ENCODE measurements at places on chromosomes 11 and 22.

DNA sequence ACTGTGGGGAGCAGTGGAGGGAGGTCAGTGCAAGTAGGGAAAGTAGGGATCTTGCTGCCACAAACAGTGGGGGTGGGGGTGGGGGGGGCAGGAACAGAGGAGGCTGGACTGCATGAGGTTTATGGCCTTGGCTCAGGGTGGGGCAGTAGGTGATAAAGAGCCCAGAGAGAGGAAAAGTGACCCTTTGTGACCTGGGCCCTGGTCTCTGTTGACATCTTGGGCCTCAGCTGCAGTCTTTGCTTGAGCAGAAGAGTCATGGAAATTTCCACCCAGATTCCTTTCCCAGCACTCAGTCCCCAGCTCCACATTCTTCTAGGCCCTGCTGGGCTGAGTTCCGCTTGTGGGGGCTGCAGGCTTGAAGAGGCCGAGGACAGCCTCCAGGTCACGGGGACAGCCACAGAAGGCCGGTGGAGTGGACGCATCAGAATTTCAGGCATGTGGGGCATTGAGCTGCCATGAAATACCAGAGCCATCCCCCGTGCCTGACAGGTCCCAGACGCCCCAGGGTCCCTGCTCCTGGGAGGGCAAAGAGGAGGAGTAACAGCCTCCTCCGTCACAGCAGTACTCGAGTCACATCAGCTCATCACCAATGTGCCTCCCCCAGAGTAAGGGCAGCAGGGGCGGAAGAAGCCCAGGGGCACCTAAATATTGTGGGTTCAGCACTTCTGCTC is 9.7 kb upstream of the MALAT1 start:
- DNase-seq: peak; percentile 19

DNA sequence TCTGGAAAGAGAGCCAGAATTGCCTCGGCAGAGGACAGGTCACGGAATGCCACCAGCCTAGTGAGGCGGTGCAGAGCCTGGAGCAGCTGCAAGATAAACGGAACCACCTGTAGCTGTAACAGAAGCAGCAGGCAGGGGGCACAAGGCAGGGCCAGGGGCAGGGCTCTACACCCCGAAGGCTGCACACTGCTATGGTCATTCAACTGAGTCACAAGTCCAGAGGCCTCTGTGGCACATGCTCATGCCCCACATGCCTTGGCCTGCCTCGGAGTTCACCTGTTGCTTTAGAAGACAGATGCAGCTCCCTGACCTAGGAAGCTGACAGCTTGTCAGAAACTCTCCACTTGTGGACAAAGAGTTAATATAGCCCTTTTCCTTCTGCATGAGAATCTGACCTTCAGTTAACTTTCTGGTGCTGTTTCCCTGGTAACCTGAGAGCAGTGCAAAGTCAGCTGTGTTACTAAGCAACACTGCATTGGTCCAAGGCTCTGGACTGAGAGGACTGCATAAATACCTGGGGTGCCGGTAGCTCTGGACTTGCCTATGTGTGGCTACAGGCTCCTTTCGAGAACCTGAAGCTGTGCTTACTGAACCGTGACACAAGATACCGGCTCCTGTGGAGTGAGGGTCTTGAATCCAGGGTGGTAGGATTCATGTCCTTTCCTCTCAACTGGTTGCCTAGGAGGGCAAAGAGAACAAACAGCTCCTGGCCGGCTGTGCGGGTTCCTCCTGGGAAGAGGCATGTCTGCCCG is 10.5 kb downstream of the COMMD9 start:
- DNase-seq: no peak

DNA sequence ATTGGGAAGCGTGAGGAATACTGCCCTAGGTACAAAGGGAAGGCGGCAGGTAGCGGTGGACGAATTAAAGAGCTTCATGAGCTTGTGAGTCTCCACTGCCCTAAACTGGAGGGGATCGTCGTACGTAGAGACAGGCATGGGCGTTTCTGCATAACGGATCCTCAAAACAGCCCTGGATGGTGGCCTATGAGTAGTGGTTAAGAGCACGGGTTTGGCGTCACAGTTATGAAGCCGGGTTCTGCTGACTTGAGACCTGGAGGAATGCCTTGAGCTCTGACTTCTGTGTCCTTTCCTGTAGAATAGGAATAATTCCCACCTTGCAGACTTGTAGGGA is 335 bp downstream of the TMEM138 start:
- DNase-seq: peak; percentile 68

DNA sequence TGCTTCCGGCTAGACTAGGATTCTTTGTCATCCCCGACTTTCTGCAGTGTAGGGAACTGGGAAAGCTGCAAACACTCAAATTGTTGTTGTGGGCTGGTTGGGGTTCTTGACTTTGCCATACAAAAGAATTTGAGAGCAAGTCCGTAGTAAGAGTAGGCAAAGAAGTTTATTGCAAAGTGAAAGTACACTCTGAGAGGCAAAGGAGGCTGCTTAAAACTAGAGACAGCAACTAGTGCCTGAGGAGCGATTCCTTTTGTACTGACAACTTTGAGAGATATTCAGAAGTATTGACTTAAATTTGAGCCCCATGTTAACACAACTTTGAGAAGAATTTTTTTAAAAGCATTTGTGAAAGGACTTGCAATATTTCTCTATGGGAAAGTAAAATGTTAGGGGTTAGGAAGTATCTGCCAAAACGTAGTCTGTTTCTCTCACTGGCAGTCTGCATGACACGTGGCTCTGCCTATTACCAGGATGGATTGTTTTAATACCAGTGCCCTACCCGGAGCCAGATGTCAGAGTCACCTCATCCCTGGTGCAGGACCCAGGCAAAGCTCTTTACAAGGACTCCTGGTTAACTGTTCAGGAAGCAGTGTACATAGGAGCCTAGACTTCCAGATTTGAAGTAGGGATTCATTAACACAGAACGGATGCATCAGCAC is 85.0 kb upstream of the CLPB start:
- DNase-seq: no peak

GRCh38 chr11:113395782-113396336 is 8.3 kb downstream of the ANKK1 start:
- DNase-seq: no peak

- peak; percentile 78 for DNase-seq
Measured at GRCh38 chr11:554428-555226, 5.9 kb downstream of the LMNTD2 start.

- DNase-seq: no peak
Measured at GRCh38 chr11:43418197-43418596, 59.5 kb downstream of the TTC17 start.

DNA sequence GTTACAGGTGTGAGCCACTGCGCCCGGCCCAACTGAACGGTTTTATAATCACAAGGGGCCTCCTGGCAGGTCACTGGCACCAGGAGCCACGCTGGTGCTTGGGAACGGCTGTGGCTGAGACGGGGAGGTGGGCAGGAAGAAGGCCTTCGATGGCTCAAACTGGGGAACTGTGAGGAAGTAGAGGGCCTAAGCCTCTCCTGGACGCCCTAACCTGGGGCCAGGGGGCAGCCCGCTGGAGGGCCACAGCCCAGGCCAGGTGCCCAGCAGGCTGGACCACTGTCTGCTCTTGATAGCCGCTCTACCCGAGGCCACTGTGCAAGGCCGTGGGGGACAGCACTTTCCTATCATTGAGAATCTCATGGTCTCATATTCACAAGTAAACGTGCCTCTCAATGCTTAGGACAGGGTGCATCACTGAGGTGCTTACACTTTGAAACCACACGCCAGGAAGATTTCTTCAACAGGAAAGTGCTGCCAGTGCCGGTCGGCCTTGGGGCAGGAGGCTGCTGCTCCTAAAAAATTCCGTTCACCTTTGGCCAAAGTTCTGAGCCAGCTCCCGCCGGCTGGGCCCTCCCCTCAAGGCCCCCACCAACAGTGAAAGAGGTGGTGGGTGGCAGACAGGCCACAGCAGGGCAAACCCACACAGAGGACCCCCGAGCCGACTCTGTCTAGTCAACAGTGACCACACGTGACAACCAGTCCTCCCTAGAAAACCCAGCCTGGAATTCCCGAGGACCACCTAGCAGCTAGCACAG is 7.2 kb downstream of the GATD1 start:
- DNase-seq: no peak

DNA sequence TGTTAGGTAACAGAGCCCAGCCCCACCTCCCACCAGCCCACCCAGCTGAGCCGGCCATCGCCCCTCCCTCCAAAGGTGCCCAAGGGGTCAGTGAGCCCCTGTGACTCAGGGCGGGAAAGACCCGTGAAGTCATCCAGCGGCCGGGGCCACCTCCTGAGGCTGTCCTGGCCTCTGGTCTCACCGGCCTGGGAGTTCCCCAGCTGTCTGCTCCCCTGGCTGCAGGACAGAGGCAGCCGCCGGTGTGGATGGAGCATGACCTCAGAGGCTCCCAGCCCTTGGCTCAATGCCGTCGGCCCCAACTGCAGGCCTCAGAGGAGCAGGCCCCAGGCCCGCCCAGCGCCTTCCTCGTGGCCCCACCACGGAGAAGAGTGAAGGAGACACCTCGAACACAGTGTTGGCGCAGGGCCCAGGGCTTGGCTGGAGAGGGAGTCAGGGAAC is 28.7 kb downstream of the RPL3 start:
- DNase-seq: peak; percentile 90

- DNase-seq: no peak
Measured at GRCh38 chr22:23697031-23697970, 6.5 kb downstream of the RGL4 start.

DNA sequence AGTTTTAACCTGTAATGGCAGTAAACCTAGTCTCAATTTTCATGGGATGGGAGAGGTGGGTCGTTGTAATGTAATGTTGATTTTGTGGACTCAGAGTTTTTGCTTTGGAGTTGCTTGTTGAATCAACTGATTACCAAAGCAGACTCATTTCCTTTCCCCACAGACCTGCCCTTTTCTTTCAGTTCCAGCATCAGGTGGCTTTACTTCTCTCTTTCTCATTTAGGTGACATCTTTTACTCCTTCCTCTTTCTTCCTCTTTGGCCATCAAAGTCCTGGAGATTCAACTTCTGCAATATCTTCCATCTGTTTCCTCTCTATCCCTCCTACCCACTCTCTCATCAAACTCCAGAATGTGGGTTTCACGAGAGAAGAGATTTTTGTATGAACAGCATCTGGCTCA is 313.9 kb downstream of the TMEM135 start:
- peak; percentile 16 for DNase-seq

Measured in suppressor macrophage treated with lipopolysaccharide for 1 hour (primary cell).